ENCODE measurements at places on chromosomes 2 and 18. TPM values are rescaled to one million over a fixed set of nuclear protein-coding genes. Genes with fewer than 3 reads are reported as not detected.

The SCYGR4 gene
- total RNA-seq = not detected

The AAMP gene
- total RNA-seq = 88.4 TPM

GRCh38 chr2:121191191-121192170, 93.5 kb downstream of the TFCP2L1 start:
- no peaks in the 10 kb centered on the region for H3K36me3 ChIP-seq
- H3K4me1 ChIP-seq = peaks cover under 1% of the 10 kb centered on the region
- DNase-seq = no peak
- H3K27me3 ChIP-seq = no peaks in the 10 kb centered on the region
- H3K4me3 ChIP-seq = no peak overlapping the region
- no peak overlapping the region for H3K27ac ChIP-seq

- no peaks in the 10 kb centered on the region for H3K36me3 ChIP-seq
- no peaks in the 10 kb centered on the region for H3K4me1 ChIP-seq
- H3K27ac ChIP-seq = no peak overlapping the region
- H3K4me3 ChIP-seq = no peak overlapping the region
These were observed 994.0 kb downstream of the TSN start for GRCh38 chr2:122749405-122749804.

- no peak for DNase-seq
- H3K4me1 ChIP-seq = peaks cover 27% of the 10 kb centered on the region
- no peak overlapping the region for H3K4me3 ChIP-seq
- H3K27me3 ChIP-seq = peaks cover 4% of the 10 kb centered on the region
- H3K27ac ChIP-seq = no peak overlapping the region
- peaks cover 23% of the 10 kb centered on the region for H3K36me3 ChIP-seq
These were observed 2.9 kb downstream of the ANKMY1 start for GRCh38 chr2:240554767-240555493.

DNA sequence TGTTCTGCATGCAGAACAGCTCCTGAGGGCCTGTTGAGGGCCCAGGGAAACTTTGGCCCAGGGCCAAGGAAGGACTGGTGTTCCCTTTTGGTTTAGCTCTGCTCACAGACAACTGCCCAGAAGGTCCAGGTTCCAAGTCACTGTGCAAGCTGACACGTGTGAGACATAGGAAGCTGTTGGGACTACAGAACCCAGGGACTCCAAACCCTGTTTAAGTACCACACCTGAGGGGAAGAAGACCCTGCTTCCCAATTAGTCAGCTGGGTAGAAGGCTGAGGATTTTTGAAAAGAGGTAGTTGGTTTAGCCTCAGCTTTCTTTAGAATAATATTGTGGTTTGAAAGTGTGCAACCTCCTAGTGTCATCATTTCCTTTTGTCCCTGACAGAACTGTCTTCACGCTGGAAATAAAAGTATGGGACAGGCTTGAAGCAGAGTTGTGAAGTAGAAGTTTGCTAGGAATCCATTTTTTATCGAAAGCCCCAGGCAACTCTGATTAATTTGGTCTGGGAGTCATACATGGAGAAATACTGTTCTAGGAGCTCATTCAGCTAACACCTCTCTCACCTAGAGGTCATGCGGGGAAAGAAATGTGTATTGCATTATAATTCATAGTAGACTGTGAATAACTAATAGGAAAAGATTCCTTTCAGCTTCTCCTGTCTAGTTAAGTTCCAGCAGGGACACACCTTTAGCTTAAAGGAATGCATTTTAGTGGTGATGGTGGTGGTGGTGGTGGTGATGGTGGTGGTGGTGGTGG, 19.9 kb upstream of the IL1RL1 start:
- H3K27me3 ChIP-seq = no peaks in the 10 kb centered on the region
- no peaks in the 10 kb centered on the region for H3K4me1 ChIP-seq
- H3K4me3 ChIP-seq = no peak overlapping the region

DNA sequence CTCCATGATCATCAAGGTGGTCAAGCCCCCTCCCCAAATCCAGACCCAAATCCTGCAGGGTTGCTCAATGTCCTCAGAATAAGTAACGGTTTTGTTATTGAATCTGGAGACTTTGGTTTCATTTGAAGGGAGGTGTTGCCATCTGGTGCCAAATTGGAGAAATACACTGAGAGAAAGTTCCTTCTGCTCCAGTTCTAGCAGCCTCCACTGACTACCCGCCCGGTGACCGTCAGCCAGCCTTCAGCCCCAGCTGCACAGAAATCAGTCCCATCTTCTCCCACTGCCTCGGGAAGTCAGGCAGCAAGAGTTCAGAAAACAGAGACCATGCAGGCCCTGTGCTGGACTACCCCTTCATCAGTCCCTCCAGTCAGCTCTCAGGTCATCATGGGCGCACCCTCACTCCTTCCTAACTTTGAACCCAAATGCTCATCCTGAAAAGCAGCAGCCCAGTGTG, 38.7 kb downstream of the PKDCC start:
- no peak overlapping the region for H3K4me3 ChIP-seq
- peak; percentile 87 for DNase-seq
- H3K36me3 ChIP-seq = no peaks in the 10 kb centered on the region
- peaks cover 6% of the 10 kb centered on the region for H3K4me1 ChIP-seq
- no peaks in the 10 kb centered on the region for H3K27me3 ChIP-seq

DNA sequence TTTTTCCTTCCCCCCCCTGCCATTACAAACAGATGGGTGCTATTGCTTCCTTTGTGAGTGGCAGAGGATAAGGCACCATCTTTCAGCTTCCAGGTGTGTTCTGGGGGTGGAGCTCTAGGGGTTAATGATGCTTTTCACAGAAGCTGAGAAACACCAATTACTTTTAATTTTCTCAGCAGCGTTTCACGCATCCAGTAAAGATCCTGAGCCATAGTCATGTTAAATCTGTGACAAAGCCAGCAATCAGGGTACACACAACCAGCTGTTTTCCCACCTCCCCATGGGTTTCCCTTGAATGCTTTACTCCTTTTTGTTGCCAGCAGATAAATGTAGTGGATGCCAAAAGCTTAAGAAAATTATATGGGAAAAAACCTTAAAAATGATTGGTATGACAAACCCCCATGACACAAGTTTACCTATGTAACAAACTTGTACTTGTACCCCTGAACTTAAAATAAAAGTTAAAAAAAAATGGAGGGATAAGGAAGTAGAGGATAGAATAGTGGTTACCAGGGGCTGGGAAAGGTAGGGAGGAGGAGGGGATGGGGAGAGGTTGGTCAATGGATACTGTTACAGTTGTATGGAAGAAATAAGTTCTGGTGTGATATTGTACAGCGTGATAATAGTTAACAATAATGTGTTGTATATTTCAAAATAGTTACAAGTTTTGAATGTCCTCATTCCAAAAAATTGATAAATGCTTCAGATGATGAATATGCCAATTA, 70.0 kb downstream of the ACOXL start:
- H3K4me3 ChIP-seq = no peak overlapping the region
- H3K27ac ChIP-seq = no peak overlapping the region
- no peaks in the 10 kb centered on the region for H3K36me3 ChIP-seq
- peaks cover 3% of the 10 kb centered on the region for H3K27me3 ChIP-seq
- no peak for DNase-seq

DNA sequence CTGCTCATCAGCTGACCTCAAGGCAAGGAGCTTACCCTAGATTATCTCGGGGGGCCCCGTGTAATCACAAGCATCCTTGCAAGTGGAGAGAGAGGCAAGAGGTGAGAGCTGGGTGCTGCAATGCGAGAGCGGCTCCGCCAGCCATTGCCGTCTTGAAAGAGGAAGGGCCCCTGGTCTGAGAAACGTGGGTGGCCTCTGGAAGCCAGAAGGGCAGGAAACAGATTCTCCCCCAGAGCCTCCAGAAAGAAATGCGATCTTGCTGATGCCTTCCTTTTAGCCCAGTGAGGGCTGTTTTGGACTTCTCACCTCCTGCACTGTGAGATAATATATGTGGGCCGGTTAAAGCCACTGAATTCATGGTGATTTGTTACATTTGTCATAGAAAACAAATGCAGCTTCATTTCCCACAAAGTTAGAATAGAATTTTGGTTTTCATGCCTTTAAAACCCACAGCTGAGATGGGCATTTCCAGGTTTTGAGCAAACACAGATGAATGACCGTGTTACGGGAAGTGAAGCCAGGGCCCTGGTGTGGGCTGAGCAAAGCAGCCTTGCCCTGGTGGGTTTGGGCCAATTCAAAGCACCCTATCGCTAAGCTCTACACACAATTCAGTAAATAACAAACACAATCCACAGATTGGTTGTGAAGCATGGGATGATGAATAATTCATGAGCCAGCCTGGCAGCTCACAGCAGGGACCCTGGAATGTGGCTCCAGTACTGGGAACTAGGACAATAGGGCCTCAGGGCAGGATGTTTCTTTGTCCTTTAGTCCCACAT, 319.9 kb upstream of the HS6ST1 start:
- peaks cover 12% of the 10 kb centered on the region for H3K4me1 ChIP-seq
- no peaks in the 10 kb centered on the region for H3K36me3 ChIP-seq
- H3K27ac ChIP-seq = peak overlapping the region; percentile 9
- no peak overlapping the region for H3K4me3 ChIP-seq
- peak; percentile 52 for DNase-seq
- no peaks in the 10 kb centered on the region for H3K27me3 ChIP-seq

Measured in muscle of leg (tissue), 16 donors.